Activated T-helper 2 cell treated with anti-CD3 and anti-CD28 coated beads, Interferon-gamma antibody, Interleukin-2, Interleukin-4, amounts not matched to agents 10 μg/mL and 5 μg/mL and 100 μg/mL, durations not matched to agents 14 hours and 24 hours and 36 hours (primary cell): ENCODE measurements at places on chromosomes 6 and 20. TPM values are rescaled to one million over a fixed set of nuclear protein-coding genes. Genes with fewer than 3 reads are reported as not detected.

- H3K27ac ChIP-seq: no peak overlapping the region
- no peaks in the 10 kb centered on the region for H3K4me1 ChIP-seq
- H3K4me3 ChIP-seq: no peak overlapping the region
- no peak for DNase-seq
Observed at GRCh38 chr20:23188377-23189169, 102.4 kb upstream of the CD93 start.

DNA sequence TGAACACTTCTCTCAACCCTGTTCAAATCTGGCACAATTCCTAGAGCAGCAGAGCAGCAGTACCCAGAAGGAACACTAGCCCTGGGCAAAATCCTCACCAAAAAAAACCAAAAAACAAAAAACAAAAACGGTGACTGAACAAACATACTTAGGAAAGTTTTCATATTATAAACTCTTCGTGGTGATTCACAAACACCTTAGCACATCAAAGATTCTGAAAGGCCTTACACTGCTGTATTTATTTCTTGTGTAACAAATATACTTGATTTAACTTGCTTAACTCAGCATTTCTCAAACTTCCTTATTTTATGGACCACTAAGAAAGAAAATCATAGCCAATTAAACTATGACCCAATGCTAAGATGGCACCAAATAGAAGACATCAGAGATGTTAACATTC, 57.8 kb upstream of the RREB1 start:
- H3K27me3 ChIP-seq: peaks cover 58% of the 10 kb centered on the region
- no peak for DNase-seq
- no peak overlapping the region for H3K4me3 ChIP-seq
- no peaks in the 10 kb centered on the region for H3K36me3 ChIP-seq

GRCh38 chr6:77341058-77341986, 122.0 kb downstream of the HTR1B start:
- no peaks in the 10 kb centered on the region for H3K27me3 ChIP-seq
- H3K27ac ChIP-seq: no peak overlapping the region
- DNase-seq: no peak
- H3K36me3 ChIP-seq: no peaks in the 10 kb centered on the region
- no peaks in the 10 kb centered on the region for H3K4me1 ChIP-seq

- no peaks in the 10 kb centered on the region for H3K27me3 ChIP-seq
- H3K27ac ChIP-seq: no peak overlapping the region
- no peak for DNase-seq
- H3K36me3 ChIP-seq: no peaks in the 10 kb centered on the region
Observed at GRCh38 chr20:14142964-14143627, 147.8 kb downstream of the MACROD2 start.

DNA sequence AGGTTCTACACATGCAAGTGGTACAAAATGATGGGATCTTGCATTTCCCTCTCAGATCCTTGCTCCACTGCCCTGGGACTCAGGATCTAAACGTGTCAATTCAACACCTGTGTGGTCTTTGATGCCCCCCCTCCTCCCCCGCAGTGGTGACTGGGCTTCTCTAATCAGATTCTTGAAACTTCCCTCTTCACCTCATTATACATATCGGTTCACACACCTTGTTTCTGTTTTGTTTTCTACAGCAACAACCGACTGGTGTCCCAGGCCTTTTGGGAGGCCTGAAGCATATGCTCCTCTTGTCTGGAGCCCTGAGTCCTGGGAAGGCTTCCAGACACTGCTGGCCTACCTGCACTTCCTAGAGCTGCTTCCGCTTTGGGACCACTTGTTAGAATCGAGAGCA, 20.0 kb downstream of the SAMD3 start:
- H3K36me3 ChIP-seq: peaks cover 65% of the 10 kb centered on the region
- H3K4me3 ChIP-seq: no peak overlapping the region
- no peak for DNase-seq
- H3K27me3 ChIP-seq: no peaks in the 10 kb centered on the region

DNA sequence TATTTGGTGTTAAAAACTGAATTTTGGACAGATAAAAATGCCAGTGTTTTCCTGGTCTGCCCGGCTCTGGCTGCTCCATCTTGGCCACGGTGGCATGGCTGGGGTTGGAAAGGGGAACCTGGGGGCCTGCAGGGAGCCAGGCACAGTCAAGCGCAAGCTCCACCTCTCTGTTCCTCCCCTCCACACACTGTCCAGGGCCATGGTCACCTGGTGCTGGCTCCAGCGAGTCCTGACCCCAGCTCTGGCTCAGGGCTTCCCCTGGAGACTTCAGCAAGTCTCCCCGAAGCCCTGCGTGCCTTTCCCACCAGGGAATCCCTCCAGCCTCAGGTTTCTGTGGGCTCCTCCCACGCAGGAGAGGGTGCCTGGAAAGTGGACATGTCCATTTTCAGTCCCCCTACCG, 298.5 kb downstream of the QKI start:
- H3K4me1 ChIP-seq: no peaks in the 10 kb centered on the region
- H3K4me3 ChIP-seq: no peak overlapping the region
- H3K27ac ChIP-seq: no peak overlapping the region
- no peaks in the 10 kb centered on the region for H3K36me3 ChIP-seq

DNA sequence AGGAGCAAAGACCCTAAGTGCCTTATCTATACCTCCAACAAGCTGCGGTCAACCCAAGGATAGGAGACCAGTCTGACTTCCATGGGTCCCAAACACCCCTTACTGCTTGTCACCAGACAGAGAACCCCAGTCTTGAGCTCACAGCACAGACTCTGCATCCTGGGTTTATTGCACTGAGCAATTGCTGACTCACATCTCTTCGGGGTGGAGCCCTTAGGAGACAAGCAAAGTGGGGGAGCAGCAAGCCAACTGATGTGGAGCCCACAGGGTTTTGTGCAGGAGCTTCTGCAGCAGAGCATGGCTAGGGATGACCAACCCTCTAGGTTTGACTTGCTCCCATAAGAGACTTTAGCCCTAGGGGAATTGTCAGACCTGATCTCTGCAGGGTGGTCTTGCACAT, 38.6 kb upstream of the EYS start:
- no peaks in the 10 kb centered on the region for H3K36me3 ChIP-seq
- no peak for DNase-seq
- no peaks in the 10 kb centered on the region for H3K4me1 ChIP-seq
- H3K4me3 ChIP-seq: no peak overlapping the region
- H3K27ac ChIP-seq: no peak overlapping the region

DNA sequence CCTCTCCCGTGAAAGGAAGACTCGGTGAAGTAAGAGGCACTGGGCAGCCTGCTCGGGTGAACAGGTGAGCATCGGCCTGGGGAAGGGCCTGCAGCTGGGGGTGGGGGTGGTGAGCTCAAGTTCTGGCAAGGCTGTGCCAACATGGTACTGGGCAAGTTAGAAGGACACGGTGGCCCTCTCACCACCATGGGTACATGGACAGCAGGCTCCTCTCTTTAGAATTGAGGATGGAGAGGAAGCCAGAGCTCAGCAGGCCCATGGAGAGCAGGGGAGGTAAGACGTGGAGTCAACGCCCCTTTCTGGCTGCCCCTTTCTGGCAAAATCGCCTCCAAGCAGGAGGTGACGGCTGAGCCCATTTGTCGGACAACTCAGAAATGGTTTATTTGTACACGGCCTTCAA, 135.6 kb downstream of the ANKRD60 start:
- DNase-seq: no peak
- no peaks in the 10 kb centered on the region for H3K36me3 ChIP-seq
- no peak overlapping the region for H3K4me3 ChIP-seq
- H3K27ac ChIP-seq: no peak overlapping the region

DNA sequence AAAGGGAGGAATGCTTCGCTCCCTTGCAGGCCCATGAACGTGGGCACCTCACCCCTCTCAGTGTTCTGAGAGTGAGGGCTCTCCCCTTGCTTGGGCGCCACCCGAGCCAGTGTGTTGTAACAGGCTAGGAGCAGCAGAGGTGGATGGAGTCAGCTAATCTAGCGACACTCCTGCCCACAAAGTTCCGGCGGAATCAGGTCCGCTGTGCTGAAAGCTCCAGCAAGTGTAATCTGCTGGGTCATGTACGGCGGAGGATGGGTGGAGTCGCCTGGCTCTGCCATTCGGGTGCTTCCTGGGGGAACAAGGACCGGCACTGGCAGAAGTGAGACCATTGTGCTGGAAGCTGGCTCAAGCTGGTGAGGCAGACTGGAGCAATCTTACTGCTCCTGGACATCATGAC, 1310.1 kb downstream of the EPHA7 start:
- no peaks in the 10 kb centered on the region for H3K4me1 ChIP-seq
- no peak overlapping the region for H3K27ac ChIP-seq
- H3K27me3 ChIP-seq: no peaks in the 10 kb centered on the region
- DNase-seq: no peak
- no peak overlapping the region for H3K4me3 ChIP-seq

- H3K4me1 ChIP-seq: peaks cover 51% of the 10 kb centered on the region
- no peak overlapping the region for H3K27ac ChIP-seq
- DNase-seq: no peak
- peaks cover 70% of the 10 kb centered on the region for H3K36me3 ChIP-seq
Observed at GRCh38 chr6:158573542-158573931, 13.6 kb downstream of the TMEM181 start.

DNA sequence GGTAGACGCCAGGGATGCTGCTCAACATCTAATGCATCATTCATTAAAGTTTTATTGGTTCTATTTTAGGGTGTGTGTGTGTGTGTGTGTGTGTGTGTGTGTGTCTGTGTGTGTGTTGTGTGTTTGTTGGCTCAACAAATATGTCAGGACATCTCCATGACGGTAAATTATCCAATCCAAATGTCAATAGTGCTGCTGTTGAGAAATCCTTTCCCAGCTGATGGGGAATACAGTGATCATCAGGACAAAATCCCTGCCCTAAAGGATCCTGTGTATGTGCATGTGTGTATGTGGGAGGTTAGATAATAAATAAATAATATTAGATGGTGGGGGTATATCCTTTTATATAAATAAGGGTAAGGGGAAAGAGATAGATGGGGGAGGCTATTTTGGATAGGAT, 59.6 kb downstream of the RNF144B start:
- no peaks in the 10 kb centered on the region for H3K27me3 ChIP-seq
- H3K27ac ChIP-seq: no peak overlapping the region
- H3K4me1 ChIP-seq: no peaks in the 10 kb centered on the region
- no peak for DNase-seq
- H3K36me3 ChIP-seq: no peaks in the 10 kb centered on the region

- H3K27ac ChIP-seq: no peak overlapping the region
- H3K4me3 ChIP-seq: no peak overlapping the region
- H3K4me1 ChIP-seq: peaks cover 37% of the 10 kb centered on the region
- no peaks in the 10 kb centered on the region for H3K36me3 ChIP-seq
- H3K27me3 ChIP-seq: no peaks in the 10 kb centered on the region
- DNase-seq: no peak
Observed at GRCh38 chr6:37139230-37139962, 30.6 kb upstream of the PIM1 start.

- H3K4me3 ChIP-seq: peak overlapping the region; percentile 18
- no peaks in the 10 kb centered on the region for H3K27me3 ChIP-seq
- DNase-seq: peak; percentile 44
- H3K36me3 ChIP-seq: peaks cover 84% of the 10 kb centered on the region
Observed at GRCh38 chr6:11353921-11354389, 121.5 kb upstream of the NEDD9 start.

DNA sequence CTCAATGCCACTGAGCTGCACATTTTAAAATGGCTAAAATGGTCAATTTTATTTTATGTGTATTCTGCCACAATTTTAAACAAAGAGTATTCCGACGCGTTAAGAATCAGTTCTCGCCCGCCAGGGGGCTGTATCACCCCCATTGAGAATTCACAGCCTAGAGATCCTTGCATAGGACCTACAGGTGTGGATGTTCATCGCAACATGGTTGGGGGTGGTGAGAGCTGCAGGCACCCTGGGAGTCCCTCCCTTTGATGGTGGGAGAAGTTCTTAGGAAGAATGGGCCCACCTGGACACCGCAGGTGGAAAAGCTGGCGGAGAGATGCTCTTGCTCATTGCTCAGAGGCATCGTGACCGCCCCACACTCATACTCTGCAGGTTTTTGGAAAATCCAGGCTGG, 63.5 kb downstream of the SLC2A10 start:
- peaks cover 8% of the 10 kb centered on the region for H3K27me3 ChIP-seq
- no peaks in the 10 kb centered on the region for H3K36me3 ChIP-seq
- no peaks in the 10 kb centered on the region for H3K4me1 ChIP-seq
- H3K4me3 ChIP-seq: no peak overlapping the region

- H3K4me3 ChIP-seq: no peak overlapping the region
- no peaks in the 10 kb centered on the region for H3K27me3 ChIP-seq
- no peak for DNase-seq
- no peaks in the 10 kb centered on the region for H3K36me3 ChIP-seq
Observed at GRCh38 chr6:52015953-52016352, 71.5 kb downstream of the PKHD1 start.

DNA sequence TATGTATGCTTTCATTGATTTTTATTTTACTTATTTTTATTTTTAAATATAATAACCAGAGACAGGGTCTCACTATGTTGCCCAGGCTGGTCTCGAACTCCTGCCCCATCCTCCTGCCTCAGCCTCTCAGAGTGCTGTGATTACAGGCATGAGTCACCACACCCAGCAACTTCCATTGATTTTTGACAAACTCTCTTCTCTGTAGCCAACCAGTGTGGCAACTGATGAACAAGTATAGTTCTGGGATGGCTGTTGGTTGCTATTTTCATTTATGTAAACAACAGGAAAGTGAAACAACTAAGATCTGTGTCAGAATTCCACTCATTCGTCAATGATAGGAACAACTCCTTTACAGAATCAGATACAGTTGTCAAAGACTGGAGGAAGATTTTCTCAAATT, 356.7 kb upstream of the JARID2 start:
- DNase-seq: no peak
- H3K4me1 ChIP-seq: peaks cover 4% of the 10 kb centered on the region

DNA sequence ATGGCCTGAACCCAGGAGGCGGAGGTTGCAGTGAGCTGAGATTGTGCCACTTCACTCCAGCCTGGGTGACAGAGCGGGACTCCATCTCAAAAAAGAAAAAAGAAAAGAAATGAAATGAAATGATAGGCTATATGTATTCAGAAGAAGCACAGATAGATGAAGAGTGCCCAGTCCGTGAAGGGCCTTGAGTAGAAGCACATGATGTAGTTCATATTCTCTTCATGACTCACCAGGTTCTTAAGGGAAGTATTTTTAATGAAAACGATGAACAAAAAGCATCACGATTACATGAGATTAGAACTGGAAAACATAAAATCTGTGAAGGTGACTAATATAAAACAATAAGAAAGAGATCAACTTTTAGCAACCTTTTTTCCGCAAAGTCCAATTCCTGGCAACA, 29.8 kb downstream of the TPD52L1 start:
- H3K4me1 ChIP-seq: no peaks in the 10 kb centered on the region
- no peak overlapping the region for H3K27ac ChIP-seq
- no peaks in the 10 kb centered on the region for H3K36me3 ChIP-seq
- no peak for DNase-seq

- no peak overlapping the region for H3K27ac ChIP-seq
- H3K4me3 ChIP-seq: no peak overlapping the region
- H3K36me3 ChIP-seq: no peaks in the 10 kb centered on the region
- DNase-seq: no peak
- peaks cover 2% of the 10 kb centered on the region for H3K4me1 ChIP-seq
- H3K27me3 ChIP-seq: no peaks in the 10 kb centered on the region
Observed at GRCh38 chr6:107413966-107414645, 45.3 kb downstream of the PDSS2 start.

- peaks cover 55% of the 10 kb centered on the region for H3K4me1 ChIP-seq
- no peaks in the 10 kb centered on the region for H3K27me3 ChIP-seq
- peaks cover 59% of the 10 kb centered on the region for H3K36me3 ChIP-seq
- H3K4me3 ChIP-seq: peak within 1 kb of the TSS; percentile 97
- peak; percentile 79 for DNase-seq
Observed at GRCh38 chr6:32190054-32190851, at the start of gene PBX2. TSS of gene PBX2 (minus strand) at chr6:32190202. CDS start at chr6:32189915, 287 bp downstream.

Gene KIZ
- total RNA-seq: 8.9 and 10.5 TPM in 2 replicates

Gene FAM83D
- total RNA-seq: 15.4 and 15.6 TPM in 2 replicates

Gene MYBL2
- total RNA-seq: 85.4 and 88.6 TPM in 2 replicates

Gene SOX12
- total RNA-seq: 14.4 and 15.0 TPM in 2 replicates

Gene GPANK1
- total RNA-seq: 31.5 and 34.7 TPM in 2 replicates

Gene RWDD2A
- total RNA-seq: 1.4 and 1.5 TPM in 2 replicates

Gene BCAS1
- not detected in 2 replicates for total RNA-seq

Gene CLDN20
- total RNA-seq: 0.21 TPM in 1 of 2 replicates, not detected in the other

Gene CCDC167
- 69.8 and 76.9 TPM in 2 replicates for total RNA-seq

Gene AGPAT1
- total RNA-seq: 32.0 and 32.9 TPM in 2 replicates

Gene PCK1
- not detected in 2 replicates for total RNA-seq
